ENCODE measurements at places on chromosomes 12 and 14.

DNA sequence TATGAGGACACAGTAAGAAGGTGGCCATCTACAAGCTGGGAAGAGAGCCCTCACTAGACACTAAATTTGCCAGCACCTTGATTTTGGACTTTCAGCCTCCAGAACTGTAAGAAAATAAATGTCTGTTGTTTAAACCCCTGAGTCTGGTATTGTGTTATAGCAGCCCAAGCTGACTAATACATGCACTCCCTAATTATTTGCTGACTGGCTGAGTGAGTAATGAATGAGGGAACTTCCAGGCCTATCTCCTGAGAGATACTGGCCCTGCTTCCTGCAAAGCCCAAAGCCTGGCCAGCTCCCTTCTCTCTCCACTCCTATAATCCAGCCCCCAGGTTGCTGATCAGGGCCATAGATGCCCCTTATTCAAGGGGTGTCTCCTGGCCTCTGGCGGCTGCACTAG, 120.0 kb upstream of the NOS1 start:
- no peak for DNase-seq

GRCh38 chr14:96250485-96250884, 5.5 kb upstream of the BDKRB1 start:
- DNase-seq, result no peak

- DNase-seq, result no peak
These were observed 44.8 kb downstream of the CCDC91 start for GRCh38 chr12:28235015-28235414.

DNA sequence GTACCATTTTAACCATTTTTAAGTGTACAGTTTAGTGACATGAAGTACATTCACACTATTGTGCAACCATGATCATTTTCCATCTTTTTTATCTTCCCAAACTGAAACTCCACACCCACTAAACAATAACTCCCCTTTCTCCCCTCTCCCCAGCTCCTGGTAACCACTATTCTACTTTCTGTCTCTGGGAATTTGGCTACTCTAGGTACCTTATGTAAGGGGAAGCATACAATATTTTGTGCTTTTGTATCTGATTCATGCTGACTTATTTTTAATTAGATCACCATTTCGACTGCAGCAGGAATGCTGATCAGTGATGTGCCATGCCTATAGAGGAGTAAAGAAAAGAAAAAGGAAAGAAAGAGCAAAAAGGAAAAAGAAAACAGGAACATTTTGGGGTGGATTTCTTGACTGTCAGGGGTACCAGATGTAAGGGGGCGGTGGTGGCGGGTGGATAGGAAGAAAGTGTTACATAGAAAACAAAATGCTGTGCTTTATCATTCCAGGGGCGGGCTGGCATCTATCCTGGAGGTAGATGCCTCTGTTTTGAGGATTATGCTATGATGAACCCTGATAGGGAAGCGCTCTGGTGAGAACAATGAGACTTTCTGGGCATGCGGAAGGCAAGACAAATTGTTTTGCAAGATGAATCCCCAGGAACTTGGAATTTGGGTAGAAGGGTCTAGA, 45.2 kb upstream of the CTDSP2 start:
- no peak for DNase-seq

- DNase-seq, result no peak
These were observed 157.4 kb upstream of the FKBP4 start for GRCh38 chr12:2637371-2637770.

DNA sequence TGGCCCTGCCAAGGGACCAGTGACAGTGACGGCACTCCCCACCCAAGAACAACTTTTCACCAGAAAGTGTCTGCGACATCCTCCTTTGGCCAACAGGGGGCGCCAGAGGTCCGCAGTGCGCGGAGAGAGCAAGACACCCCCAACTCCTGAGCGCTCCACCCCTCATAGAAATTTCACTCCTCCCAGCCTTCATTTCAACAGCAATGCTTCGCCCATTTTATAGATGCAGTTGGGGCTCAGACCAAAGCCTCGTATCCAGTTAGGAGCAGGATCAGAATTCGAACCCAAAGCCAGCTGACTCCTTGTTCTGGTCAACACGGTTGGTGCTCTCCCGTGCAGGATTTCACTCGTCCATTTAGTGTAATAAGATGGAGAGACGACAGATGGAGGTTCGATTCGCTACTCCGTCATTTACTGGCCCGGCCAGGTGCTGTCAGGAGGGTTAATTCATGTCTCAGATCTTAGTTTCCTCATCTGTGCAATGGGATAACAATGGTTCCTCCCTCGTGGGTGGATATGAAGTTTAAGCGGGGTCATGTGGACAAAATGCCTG, 2.4 kb upstream of the POP5 start:
- DNase-seq, result peak; percentile 49

- DNase-seq, result no peak
These were observed 194.4 kb downstream of the DAD1 start for GRCh38 chr14:22394616-22395015.

DNA sequence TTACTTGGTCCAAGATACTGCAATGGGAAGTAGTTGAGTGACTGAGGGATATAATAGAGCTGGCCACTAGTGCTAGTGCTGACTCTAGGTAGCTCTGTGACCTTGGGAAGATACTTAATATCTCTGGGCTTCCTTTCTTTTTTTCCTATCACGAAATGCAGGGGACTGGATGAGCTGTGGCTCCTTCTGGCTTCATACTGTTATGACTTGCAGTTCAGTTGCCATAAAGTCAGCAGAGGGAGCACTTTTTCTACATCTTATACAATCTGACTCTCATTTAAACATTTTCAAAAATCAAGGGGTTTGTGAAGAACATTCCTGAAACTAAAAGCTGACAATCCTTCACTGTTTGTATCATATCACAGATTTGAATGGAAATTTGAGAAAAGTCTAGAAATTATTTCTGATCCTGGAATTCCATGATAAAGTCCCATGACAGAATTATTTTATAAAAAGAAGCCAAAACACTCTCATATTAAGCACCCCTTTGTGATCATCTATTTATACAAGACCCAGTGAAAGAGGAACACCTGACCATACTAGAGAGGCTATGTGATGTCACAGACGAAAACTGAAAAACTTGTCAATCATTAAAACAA, 5.3 kb downstream of the BHLHE41 start:
- peak; percentile 42 for DNase-seq

DNA sequence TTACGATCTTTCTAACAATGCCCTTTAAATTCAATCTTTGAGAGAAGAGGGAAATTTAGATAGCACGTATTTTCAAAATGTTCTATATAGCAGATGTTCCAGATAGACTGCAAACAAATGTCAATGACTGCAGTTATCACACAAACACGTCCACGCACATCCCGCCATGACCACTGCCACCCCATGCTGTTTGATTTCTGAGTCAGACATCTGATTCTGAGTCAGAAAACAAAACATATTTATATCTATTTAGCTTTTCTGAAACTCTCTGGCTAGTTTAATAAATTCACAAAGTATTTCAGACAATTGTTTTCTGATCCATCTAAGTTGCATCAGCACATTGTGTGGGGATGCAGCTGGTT, 105.9 kb upstream of the BCAT1 start:
- no peak for DNase-seq

DNA sequence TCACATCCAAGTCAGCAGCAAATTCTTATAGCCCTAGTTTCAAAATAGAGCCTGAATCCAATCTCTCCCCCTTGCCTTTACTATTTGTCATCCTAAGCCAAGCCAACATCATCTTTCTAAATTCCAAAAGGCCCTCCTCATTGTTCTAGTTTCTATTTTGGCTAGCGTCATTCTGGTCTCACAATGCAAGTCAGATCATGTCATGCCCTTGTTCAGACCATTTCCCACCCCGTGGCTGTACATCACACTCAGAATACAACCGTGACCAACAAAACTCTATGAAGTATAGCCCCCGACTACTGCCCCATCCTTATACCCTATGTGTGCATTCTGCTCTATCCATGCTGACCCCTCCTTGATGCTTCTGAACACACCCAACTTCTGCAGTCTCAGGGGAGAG, 12.3 kb upstream of the GNG2 start:
- no peak for DNase-seq

- peak; percentile 79 for DNase-seq
These were observed at the start of gene POU6F1 for GRCh38 chr12:51217968-51218606. POU6F1 (minus strand) TSS chr12:51218062; CDS start chr12:51206836, 11,226 bp downstream.

- no peak for DNase-seq
These were observed 8.7 kb downstream of the TM7SF3 start for GRCh38 chr12:27005495-27005894.

DNA sequence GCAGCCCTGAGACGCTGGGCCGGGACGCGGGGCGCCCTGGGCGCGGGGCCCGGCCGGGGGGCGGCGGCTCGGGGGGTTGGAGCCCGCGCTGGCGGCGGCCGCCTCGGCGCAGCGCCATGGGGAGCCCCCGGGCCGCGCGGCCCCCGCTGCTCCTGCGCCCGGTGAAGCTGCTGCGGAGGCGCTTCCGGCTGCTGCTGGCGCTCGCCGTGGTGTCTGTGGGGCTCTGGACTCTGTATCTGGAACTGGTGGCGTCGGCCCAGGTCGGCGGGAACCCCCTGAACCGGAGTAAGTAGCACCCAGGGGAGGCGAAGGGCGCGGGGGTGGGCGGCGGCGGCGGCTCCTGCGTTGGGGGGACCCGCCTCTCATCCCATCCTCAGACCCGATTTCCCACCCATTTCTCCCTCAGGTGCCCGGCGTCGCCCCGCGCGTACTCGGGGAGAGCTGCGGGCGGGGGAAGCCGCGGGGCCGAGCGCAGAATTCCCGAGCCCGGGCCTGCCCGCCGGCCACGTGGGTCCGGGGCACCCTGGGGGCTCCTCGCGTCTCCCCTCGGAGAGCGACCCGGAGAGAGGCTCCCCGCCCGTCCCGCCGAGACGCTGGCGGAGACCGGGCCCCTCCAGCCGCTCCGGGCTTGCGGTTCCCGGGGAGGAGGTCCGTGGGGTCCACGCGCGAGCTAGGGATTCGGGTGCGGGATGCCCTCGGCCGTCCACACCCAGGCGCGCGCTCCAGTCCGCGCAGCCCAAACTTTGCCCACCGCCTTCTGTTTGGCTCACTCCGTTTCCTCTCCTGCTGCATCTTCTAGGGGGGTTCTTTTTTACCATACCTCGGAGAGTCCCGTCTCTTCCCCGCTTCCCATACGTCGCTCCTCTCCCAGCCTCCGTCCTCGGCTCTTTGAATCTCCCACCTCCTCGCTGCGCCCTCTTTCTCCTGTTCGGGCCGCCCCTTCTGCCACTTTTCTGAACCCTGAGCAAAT, 807 bp downstream of the B4GALNT3 start:
- no peak for DNase-seq

All from SHP77 (cell line).